ENCODE measurements at places on chromosomes 4 and X. TPM values are rescaled to one million over a fixed set of nuclear protein-coding genes. Genes with fewer than 3 reads are reported as not detected.

The GPR78 gene
- total RNA-seq, result not detected

The NFKB1 gene
- total RNA-seq, result 20.9 TPM

The PRDM8 gene
- total RNA-seq, result 1.9 TPM

The ATOH1 gene
- not detected for total RNA-seq

The SLIT2 gene
- 4.2 TPM for total RNA-seq

The GAB1 gene
- total RNA-seq, result 106 TPM

The ADGRG2 gene
- 0.24 TPM for total RNA-seq

The FAM114A1 gene
- total RNA-seq, result 22.0 TPM

The COL4A6 gene
- total RNA-seq, result 10.2 TPM

The RRH gene
- total RNA-seq, result not detected

The SSX5 gene
- total RNA-seq, result not detected

The SCRG1 gene
- total RNA-seq, result 0.24 TPM

The UGT2A1 gene
- not detected for total RNA-seq

The S100P gene
- 0.41 TPM for total RNA-seq

The NR3C2 gene
- 22.7 TPM for total RNA-seq

The HPGD gene
- total RNA-seq, result 1.2 TPM

The ARHGAP36 gene
- not detected for total RNA-seq

The CMC4 gene
- 20.1 TPM for total RNA-seq

Measured in heart right ventricle (tissue), 16 donors.